Aorta (tissue), 5 donors: ENCODE measurements at places on chromosomes 2 and 18. TPM values are rescaled to one million over a fixed set of nuclear protein-coding genes. Genes with fewer than 3 reads are reported as not detected.

DNA sequence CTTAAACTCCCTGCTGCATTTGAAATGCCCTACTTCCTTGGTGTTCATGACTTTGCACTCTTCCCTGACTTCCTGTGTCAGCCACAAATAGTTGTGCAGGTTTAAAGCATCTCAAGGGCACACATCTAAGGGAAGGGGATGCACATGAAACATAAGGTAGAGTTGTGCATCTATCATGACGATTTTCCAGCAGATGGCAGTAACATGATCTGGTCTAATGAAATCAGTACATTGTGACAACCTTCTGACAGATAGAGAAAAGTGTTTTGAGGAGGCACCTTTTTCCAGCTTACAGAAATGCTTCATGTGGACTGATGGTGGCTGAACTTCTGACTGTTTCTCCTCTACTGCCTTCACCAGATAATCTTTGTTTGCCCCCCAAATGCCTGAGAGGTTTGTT, 238.9 kb downstream of the XIRP2 start:
- no peaks in the 10 kb centered on the region for H3K4me1 ChIP-seq
- DNase-seq: no peak
- no peak overlapping the region for H3K4me3 ChIP-seq
- H3K27me3 ChIP-seq: no peaks in the 10 kb centered on the region
- H3K27ac ChIP-seq: no peak overlapping the region
- no peaks in the 10 kb centered on the region for H3K36me3 ChIP-seq

DNA sequence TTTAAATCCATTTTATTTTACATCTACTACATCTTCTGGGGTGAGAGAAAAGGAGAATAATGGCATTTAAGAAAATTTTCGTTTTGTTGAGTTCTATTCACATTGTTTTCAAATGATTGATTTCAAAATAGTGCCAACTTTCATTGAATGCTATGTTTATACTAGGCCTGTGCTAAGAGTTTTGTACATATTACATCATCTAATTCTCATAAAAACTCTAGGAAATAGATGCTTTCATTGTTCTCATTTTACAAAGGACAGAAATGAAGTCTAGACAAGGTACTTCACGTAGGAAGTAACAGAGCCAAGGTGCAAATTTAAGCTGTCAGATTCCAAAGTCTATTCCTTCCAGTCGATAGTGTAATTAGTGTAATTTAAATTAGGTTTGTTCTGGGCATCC, 402.8 kb upstream of the UBE2E3 start:
- H3K27ac ChIP-seq: no peak overlapping the region
- no peaks in the 10 kb centered on the region for H3K27me3 ChIP-seq
- H3K4me1 ChIP-seq: no peaks in the 10 kb centered on the region
- no peak for DNase-seq

DNA sequence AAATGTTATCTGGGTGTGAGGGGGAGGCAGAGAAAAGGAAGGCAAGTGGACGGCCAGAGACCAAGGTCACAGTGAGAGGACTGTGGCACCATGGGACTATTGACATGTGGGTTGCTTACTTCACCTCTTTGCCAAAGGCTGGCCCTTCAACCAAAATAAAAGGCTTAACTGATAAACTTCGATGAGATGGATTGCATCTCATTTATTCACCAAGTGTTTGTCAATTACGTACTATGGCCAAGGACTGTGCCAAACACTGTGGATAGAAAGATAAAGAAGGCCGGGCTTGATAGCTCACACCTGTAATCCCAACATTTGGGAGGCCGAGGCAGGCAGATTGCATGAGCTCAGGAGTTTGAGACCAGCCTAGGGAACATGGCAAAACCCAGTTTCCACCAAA, 98.7 kb upstream of the CCBE1 start:
- no peak overlapping the region for H3K4me3 ChIP-seq
- peaks cover 2% of the 10 kb centered on the region for H3K27me3 ChIP-seq
- no peaks in the 10 kb centered on the region for H3K36me3 ChIP-seq
- no peak for DNase-seq
- no peaks in the 10 kb centered on the region for H3K4me1 ChIP-seq
- H3K27ac ChIP-seq: no peak overlapping the region

GRCh38 chr2:238465487-238466242, 38.9 kb downstream of the ASB1 start:
- DNase-seq: no peak
- H3K4me3 ChIP-seq: no peak overlapping the region
- H3K27ac ChIP-seq: no peak overlapping the region
- no peaks in the 10 kb centered on the region for H3K4me1 ChIP-seq

- DNase-seq: no peak
- no peaks in the 10 kb centered on the region for H3K4me1 ChIP-seq
- H3K36me3 ChIP-seq: no peaks in the 10 kb centered on the region
- no peaks in the 10 kb centered on the region for H3K27me3 ChIP-seq
Measured at GRCh38 chr2:229521576-229521975, 192.8 kb downstream of the DNER start.

DNA sequence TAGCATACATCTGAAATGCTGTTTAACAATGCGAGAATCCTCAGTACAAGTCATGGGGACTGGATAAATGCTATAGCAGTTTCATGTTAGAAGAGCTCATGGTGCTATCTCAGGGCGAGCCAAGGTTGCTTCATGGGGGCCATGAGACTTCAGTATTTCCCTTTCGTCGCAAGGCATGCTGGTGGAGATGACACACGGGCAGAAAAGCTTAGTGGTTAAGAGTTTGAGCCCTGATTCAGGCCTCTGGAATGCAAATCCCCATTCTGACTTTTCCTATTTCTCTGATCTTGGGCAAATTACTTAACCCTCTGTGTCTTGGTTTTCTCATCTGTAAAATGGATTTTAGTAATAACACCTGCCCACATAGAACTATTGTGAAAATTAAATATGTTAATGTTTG, 57.4 kb upstream of the EPHA4 start:
- no peaks in the 10 kb centered on the region for H3K36me3 ChIP-seq
- DNase-seq: no peak
- H3K4me3 ChIP-seq: no peak overlapping the region
- no peaks in the 10 kb centered on the region for H3K27me3 ChIP-seq
- no peaks in the 10 kb centered on the region for H3K4me1 ChIP-seq

DNA sequence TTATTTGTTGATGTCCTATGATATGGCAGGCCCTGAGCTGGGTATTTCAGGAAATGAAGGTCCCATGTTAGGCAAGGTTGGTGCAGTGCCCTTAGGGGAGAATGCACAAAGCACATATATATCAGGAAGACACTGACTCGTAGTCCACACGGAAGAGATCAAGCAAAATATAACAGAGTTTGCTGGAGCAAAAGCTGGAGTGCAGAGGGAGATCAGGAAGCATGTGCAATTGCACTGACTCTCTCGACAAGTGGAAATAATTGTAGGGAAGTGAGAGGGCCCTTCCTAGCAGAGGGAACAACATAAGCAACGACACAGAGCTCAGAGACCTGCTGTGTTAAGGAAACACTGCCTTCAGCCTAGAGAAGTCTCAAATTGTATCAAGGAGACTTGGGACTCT, 4.2 kb downstream of the ZNF385B start:
- DNase-seq: no peak
- H3K27ac ChIP-seq: no peak overlapping the region
- no peaks in the 10 kb centered on the region for H3K36me3 ChIP-seq
- no peaks in the 10 kb centered on the region for H3K27me3 ChIP-seq

GRCh38 chr2:220473611-220474010, 846.2 kb downstream of the SLC4A3 start:
- H3K36me3 ChIP-seq: no peaks in the 10 kb centered on the region
- DNase-seq: no peak
- no peaks in the 10 kb centered on the region for H3K27me3 ChIP-seq
- H3K4me3 ChIP-seq: no peak overlapping the region

DNA sequence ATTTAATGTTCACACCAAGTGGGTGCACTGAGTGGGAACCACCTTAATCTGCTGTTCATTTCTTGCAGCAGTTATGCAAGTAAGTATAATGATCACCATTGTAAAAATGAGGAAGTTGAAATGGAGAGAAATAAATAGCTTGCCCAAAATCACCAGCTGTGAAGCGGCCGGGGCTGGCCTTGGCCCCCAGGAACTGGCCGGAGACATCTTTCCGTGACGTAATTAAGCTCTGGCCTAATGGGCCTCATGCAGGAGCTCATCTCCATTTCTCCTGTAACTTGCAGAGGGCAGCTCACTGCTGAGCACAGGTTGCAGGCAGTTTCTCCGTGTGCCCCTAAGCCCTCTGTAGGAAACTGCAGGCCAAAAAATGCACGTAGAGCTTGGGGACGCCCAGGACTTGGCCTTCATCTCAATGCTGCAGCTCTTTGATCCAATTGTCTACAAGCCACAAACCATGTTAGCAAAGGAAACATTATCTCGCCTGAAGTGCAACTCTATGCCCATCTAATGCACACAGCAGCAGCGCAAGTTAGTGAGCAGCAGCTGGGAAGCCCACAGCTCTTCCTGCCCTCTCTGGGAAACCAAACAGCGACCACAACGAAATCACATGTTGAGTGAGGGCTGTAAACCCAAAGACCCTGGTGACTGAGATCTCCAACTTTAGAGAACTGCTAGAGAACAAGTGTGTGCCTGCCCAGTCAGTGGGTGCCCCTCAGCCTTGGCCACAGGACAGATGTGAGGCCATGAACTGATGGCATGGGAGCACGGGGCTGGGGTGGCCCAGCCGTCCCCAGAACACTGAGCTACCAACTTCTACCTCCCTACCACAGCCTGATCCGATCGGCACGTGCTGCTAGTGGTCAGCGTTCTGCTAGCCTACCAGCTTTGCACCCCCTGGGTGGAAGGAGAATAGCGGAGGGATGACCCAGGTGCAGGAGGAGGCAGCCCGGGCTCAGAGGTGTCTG, 28.8 kb downstream of the APCDD1 start:
- DNase-seq: peak; percentile 71
- H3K4me1 ChIP-seq: no peaks in the 10 kb centered on the region
- no peaks in the 10 kb centered on the region for H3K36me3 ChIP-seq

IL36G gene
- not detected for total RNA-seq

OR6B2 gene
- total RNA-seq: not detected

FOXI3 gene
- not detected for total RNA-seq

C1QL2 gene
- not detected for total RNA-seq

LBX2 gene
- 0.75 TPM for total RNA-seq

CXCR4 gene
- 18.1 TPM for total RNA-seq

RAB6D gene
- not detected for total RNA-seq
